ENCODE measurements at places on chromosomes 1 and 21.

DNA sequence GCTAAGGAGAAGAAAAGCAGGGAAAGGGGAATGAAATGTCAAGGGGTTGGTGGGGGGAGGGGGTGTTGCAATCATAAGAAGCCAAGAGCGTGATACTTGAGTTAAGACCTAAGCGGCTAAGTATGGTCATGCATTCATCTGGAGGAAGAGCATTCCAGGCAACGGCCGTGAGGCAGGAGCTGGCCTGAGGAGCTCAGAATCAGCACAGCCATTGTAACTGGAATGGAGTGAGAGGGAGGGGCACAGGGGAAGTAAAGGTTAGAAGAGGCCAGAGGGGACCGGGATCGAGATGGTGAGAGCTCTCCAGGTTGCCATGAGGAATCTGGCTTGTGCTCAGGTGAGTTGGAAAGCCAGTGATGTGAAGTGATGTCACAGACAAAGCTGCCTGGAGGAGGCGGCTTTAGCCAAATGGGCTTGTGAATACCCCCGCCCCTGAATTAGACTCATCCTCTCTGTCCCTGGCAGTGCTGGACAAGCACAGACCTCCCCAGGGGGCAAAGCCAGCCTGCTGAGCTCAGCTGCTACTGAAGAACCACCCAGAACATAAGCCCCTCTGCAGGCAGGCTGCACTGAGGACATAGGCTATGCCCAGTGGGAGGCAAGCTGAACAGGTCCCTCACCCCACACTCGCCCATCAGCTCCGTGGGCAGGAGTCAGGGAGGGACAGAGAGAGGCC lies 61.1 kb upstream of the LAPTM5 start:
- no peak for DNase-seq
- peaks cover 23% of the 10 kb centered on the region for H3K27me3 ChIP-seq
- no peak overlapping the region for H3K4me3 ChIP-seq
- H3K27ac ChIP-seq: no peak overlapping the region
- H3K4me1 ChIP-seq: peaks cover 10% of the 10 kb centered on the region

GRCh38 chr1:116311756-116312680 lies 61.0 kb upstream of the ATP1A1 start:
- H3K4me3 ChIP-seq: no peak overlapping the region
- DNase-seq: no peak
- no peaks in the 10 kb centered on the region for H3K27me3 ChIP-seq
- H3K27ac ChIP-seq: no peak overlapping the region

DNA sequence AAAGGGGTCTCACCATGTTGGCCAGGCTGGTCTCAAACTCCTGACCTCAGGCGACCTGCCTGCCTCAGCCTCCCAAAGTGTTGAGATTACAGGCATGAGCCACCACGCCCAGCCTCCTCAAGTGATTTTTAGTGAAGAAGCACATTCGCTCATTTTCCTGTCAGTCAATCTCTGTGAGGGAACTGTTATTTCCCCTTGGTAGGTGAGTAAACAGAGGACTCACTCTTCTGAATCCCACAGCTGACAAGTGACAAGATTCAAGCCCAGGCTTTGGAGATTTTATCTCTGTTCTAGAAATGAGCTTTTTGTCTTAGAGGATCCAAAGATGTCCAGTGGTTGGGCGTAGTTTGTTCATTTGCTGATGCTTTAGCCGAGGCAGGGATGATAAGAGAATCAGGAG lies 43.9 kb upstream of the TACSTD2 start:
- H3K4me3 ChIP-seq: no peak overlapping the region
- DNase-seq: no peak
- peaks cover 47% of the 10 kb centered on the region for H3K27me3 ChIP-seq
- H3K36me3 ChIP-seq: no peaks in the 10 kb centered on the region

- no peaks in the 10 kb centered on the region for H3K27me3 ChIP-seq
- H3K27ac ChIP-seq: no peak overlapping the region
- DNase-seq: no peak
Observed at GRCh38 chr1:204041803-204042505, 31.0 kb upstream of the SOX13 start.

- peaks cover 3% of the 10 kb centered on the region for H3K27me3 ChIP-seq
- no peaks in the 10 kb centered on the region for H3K36me3 ChIP-seq
- DNase-seq: no peak
- peak overlapping the region; percentile 75 for H3K27ac ChIP-seq
- H3K4me1 ChIP-seq: peaks cover 7% of the 10 kb centered on the region
Observed at GRCh38 chr1:84271441-84272151, 29.9 kb upstream of the SAMD13 start.

GRCh38 chr1:65209005-65209885 lies 61.2 kb downstream of the AK4 start:
- peaks cover 25% of the 10 kb centered on the region for H3K27me3 ChIP-seq
- H3K36me3 ChIP-seq: no peaks in the 10 kb centered on the region
- no peak for DNase-seq
- H3K4me3 ChIP-seq: no peak overlapping the region
- H3K27ac ChIP-seq: no peak overlapping the region
- H3K4me1 ChIP-seq: no peaks in the 10 kb centered on the region

DNA sequence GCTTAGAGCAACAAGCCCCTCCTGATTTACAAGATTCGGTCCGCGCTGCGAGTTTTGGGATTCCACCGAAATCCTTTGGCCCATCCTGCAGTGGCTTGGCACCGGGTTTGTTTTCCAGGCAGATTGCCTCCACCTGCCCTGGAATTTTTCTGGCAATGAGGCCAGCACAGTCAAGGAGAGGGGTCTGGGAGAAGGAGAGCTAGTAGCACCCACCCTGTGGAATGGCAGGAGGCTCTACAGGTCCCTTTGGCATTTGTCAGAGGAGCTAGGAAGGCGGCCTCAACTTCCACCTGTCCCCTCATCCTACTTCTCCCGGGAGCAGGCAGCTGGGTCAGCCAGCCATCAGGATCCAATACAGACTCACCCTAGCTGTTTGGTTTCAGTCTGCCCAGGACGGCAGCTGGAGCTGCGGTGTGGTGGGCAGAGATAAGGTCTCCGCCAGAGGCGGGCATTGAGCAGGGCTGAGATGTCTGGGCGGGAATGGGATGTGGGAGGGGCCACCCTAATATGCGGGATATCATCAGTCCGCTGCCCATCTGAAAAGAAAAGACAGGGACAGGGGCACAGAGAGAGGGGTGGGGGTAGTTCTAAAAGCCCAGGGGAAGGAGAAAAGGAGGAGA lies 37.8 kb upstream of the PRELP start:
- no peaks in the 10 kb centered on the region for H3K36me3 ChIP-seq
- DNase-seq: no peak
- no peaks in the 10 kb centered on the region for H3K4me1 ChIP-seq
- no peak overlapping the region for H3K4me3 ChIP-seq
- no peak overlapping the region for H3K27ac ChIP-seq
- H3K27me3 ChIP-seq: peaks cover 55% of the 10 kb centered on the region

GRCh38 chr1:95352767-95353166 lies 118.8 kb downstream of the RWDD3 start:
- H3K4me1 ChIP-seq: no peaks in the 10 kb centered on the region
- H3K4me3 ChIP-seq: no peak overlapping the region
- H3K36me3 ChIP-seq: no peaks in the 10 kb centered on the region
- no peak overlapping the region for H3K27ac ChIP-seq

- H3K27me3 ChIP-seq: peaks cover 6% of the 10 kb centered on the region
- H3K4me1 ChIP-seq: peaks cover 4% of the 10 kb centered on the region
- peak within 1 kb of the TSS; percentile 89 for H3K27ac ChIP-seq
- H3K4me3 ChIP-seq: peak within 1 kb of the TSS; percentile 90
Observed at GRCh38 chr1:115976062-115976920, at the start of gene SLC22A15. SLC22A15 (plus strand) TSS chr1:115976513; CDS start chr1:115976628, 115 bp downstream.

DNA sequence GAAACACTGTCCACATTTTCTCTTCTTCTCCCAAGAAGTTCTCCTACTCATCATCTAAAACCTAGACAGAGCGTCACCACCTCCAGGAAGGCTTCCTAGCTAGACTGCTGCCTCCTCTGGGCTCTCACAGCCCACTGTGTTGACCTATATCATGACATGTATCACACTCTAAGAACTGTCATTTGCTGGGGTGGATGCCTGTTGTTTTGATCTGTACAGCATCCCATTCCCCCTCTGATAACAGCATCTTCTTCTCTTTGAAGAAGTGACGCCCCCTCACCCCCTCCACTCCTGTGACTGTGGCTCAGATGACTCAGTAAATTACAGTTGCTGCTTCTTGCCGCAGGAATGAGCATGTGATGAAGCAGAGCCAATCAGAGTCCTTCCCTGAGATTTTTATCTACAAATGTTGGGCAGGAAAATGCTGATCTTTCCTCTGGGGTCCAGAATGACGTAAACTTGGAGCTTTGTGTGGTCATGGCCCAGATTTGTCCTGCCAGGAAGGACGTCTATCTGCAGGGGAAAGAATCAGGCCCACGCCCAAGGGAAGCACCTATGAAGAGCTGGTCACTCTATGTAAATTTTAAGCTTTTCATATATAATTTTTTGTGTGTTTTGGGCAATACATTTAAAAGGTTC lies 28.0 kb upstream of the FOXO6 start:
- no peaks in the 10 kb centered on the region for H3K36me3 ChIP-seq
- H3K27ac ChIP-seq: no peak overlapping the region

- H3K36me3 ChIP-seq: no peaks in the 10 kb centered on the region
- H3K4me1 ChIP-seq: peaks cover 8% of the 10 kb centered on the region
- H3K4me3 ChIP-seq: no peak overlapping the region
- H3K27ac ChIP-seq: no peak overlapping the region
Observed at GRCh38 chr1:235460770-235461169, 43.5 kb downstream of the B3GALNT2 start.

DNA sequence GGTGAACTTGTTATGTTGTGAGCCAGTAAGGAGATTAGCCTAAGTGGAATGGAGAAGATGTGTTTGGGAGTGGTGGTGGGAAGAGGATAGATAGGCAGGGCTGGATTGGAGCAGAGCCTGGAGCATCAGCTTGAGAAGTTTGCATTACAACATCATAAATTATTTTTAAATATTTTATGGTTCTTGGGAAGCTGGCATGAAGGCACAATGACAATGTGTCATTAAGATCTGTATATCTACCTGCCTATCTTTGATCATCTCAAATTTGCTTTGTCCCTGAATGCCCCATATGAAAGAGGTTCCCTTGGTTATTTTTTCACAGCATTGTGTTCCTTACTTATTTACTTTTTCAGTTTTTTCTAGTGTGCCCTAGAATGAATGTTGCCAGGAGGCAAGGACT lies 32.3 kb downstream of the HRNR start:
- H3K27ac ChIP-seq: no peak overlapping the region
- no peaks in the 10 kb centered on the region for H3K4me1 ChIP-seq
- H3K36me3 ChIP-seq: no peaks in the 10 kb centered on the region
- H3K27me3 ChIP-seq: no peaks in the 10 kb centered on the region
- no peak overlapping the region for H3K4me3 ChIP-seq

DNA sequence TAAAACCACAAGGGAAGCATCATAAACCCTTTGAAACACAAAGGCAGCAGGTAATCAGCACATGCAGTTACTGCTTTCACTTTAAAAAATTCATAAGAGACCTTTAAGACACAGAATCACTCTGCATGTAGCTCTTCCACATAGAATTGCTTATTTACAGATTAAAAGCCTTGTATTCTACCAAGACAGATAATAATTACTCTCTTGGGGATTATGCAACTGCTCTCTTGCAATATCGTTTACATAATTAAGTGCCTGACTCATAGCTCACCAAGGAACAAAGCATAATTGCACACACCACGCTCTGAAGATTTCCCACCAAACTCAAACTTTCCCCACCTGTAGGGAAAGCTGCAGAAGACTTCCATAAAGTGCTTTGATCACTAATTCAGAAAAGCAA lies 87.9 kb downstream of the VAV3 start:
- no peaks in the 10 kb centered on the region for H3K27me3 ChIP-seq
- peak overlapping the region; percentile 45 for H3K4me3 ChIP-seq
- H3K36me3 ChIP-seq: no peaks in the 10 kb centered on the region
- peaks cover 42% of the 10 kb centered on the region for H3K4me1 ChIP-seq
- no peak overlapping the region for H3K27ac ChIP-seq

DNA sequence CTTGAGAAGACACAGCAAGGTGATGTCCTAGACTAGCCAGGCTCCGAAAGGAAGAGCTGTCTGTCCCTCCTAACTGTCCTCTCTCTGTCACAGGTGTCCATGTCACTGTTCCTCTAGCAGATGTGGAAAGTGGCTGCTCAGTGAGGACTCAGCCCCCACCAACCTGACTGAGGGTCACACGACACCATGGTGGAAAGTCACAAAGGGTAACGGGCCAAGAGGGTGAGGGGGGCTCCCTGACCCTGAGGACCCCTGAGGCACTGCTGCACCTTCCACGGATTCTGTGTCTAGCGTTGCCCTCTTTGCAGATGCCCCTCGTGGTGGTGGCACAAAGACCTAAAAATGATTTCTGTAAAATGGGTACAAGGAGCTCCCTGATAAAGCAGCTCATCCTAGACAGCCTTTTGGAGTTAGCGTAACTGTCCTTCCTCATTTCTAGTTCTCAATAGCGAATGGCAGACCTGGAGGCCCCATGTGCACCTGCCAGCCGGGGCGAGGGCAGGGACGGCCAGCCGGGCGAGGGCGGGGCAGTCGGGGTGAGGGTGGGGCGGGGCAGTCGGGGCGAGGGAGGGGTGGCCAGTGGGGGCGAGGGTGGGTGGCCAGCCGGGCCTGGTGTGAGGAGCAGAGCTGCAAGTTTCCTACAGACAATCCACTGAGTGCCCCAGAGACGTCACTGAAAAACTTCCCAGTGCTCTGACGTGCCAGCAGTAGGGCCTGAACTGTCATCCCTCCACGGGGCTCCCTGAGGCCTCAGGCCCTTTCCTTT lies 23.4 kb downstream of the POFUT2 start:
- peaks cover 18% of the 10 kb centered on the region for H3K4me1 ChIP-seq
- peaks cover 27% of the 10 kb centered on the region for H3K36me3 ChIP-seq
- DNase-seq: no peak
- no peak overlapping the region for H3K27ac ChIP-seq
- H3K4me3 ChIP-seq: no peak overlapping the region

GRCh38 chr1:10727751-10728232 lies 68.7 kb downstream of the CASZ1 start:
- H3K4me3 ChIP-seq: no peak overlapping the region
- H3K27me3 ChIP-seq: peaks cover 21% of the 10 kb centered on the region
- no peak for DNase-seq
- no peaks in the 10 kb centered on the region for H3K36me3 ChIP-seq
- H3K27ac ChIP-seq: no peak overlapping the region

DNA sequence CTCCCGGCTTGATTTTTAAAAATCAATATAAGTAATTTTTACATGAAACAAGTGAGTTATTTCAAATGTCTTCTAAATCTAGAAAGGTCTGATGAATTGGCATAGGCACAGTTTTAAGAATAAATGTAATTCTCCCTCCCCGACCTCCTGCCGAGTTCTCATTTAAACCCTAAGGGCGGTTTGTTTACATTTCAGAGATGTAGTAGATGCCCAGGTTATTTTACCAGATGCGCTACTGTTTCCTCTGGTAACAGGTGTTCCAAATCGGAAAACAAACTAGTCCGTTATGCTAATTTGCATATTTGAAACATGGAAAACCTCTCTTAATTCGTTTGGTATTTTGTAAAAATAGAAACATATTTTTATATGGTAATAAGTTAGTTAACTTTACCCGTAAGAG lies 53.8 kb upstream of the CFAP126 start:
- no peak for DNase-seq
- H3K27ac ChIP-seq: peak overlapping the region; percentile 92
- H3K36me3 ChIP-seq: peaks cover 15% of the 10 kb centered on the region
- H3K4me3 ChIP-seq: peak overlapping the region; percentile 74

Data from effector memory CD8-positive, alpha-beta T cell (primary cell).